ENCODE measurements at places on chromosomes 12 and 14.
A peak's percentile ranks its signal among the peaks of the same experiment; 100 is the strongest.

- no peak for DNase-seq
Measured at GRCh38 chr12:126676434-126676833, 1590.5 kb upstream of the TMEM132C start.

DNA sequence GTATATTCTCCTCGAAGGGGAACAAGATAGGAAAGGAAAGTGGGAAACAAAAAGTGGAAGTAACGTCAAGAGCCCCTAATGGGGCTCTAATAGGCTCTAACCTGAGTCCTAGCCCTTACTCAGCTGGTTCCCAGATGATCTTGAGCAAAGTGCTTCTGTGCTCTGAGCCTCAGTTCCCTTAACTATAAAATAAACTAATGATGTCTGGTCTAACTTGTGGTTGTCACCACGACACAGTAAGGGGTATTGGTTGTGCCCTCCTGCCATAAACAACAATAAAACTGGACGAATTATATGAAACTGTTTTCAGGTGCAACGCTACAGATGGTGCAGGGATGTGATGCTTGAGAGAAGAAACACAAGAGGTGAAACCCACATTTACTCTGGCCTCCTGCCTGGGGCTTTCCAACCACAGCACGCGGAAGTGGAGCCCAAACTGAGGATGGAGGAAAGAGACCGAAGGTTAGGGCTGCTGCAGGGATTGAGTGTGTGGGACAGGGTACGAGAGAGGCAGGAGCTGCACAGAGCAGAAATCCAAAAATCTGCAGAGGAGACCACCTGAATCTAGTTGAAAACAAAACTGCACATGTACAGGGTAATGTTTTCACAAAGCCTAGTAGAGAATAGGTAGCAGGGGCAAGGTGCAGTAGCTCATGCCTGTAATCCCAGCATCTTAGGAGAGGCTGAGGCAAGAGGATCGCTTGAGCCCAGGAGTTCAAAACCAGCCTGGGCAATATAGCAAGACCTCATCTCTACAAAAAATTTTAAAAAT is 45.6 kb upstream of the BCL2L14 start:
- no peak for DNase-seq

DNA sequence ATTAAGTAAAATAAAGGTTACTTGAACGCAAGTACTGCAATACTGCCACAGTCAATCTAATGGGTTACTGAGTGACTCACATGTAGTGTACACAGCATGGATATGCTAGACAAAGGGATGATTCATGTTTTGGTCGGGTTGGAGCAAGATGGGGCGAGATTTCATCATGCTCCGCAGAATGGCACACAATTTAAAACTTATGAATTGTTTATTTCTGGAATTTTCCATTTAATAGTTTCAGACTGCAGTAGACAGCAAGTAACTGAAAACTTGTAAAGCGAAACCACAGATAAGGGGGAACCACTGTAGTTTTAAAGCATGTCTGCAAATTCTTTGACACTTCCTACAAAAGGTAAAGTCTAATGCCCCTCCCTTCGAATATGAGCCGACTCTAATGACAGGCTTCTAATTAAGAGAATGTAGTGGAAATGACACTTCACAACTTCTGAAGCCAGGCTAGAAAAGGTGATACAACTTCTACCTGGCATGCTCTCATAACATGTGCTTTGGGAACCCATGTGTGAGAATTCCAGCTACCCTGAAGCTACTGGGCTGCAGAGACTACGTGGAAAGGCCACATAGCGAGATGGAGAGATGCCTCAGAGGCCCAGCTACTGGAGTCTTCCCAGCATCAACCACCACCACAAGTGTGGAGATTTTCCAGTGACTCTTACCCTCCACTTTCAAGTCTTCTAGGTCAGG is 13.9 kb upstream of the TCP11L2 start:
- DNase-seq: no peak

GRCh38 chr12:31008961-31009840 is 64.5 kb upstream of the DDX11 start:
- DNase-seq: no peak

- no peak for DNase-seq
Measured at GRCh38 chr14:58272588-58273372, 25.6 kb upstream of the ARID4A start.

DNA sequence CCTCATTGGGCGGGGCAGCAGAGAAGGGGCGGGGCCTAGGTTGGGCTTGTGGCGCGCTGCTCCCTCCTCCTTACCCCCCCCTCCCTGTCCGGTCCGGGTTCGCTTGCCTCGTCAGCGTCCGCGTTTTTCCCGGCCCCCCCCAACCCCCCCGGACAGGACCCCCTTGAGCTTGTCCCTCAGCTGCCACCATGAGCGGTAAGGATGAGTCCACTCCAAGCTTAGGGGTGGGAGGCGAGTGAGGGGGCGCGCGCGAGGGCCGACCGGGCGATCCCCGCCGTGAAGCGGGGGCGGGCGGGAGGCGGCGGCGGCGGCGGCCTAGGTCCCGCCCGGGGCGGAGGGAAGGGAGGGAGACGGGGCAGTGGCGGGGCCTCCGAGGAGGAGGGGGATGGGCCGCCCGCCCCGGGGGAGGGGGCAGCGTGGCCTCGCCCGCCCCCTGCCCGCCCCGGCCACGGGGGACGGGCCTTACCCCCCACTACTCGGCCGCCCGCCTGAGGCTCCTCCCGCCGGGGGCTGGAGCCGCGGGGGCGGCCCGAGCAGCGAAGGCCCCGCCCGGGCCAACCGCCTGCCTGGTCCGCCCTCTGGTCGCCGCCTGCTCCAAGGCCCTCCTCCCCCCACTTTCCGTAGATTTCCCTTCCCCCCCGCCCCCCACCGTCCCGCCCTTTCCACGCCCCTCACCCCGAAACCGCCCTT is at the start of gene SP1:
Gene SP1, plus strand, starts transcription at position 73 of the 690 bp plus-strand sequence. Its CDS starts 116 bp downstream, at position 189.
- peak; percentile 79 for DNase-seq

DNA sequence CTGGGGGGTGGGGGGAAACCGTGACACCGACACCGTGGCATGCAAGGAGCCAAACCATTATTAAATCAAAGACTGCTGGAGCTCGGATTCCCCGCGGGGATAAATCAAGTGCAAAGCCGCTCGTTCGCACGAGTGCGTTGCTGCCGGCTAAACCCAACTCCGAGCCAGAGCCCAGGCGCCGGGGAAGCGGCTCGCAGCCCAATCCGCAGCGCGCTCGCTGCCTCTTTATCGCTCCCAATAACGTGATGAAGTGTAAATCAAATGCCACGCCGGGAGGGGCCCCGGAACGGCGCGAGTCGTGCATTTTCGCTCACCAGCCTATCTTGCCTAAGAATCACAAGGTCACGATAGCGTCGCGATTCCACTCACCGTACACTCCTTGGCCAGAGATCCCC is 1.3 kb downstream of the MDGA2 start:
- DNase-seq: peak; percentile 15

- DNase-seq: no peak
Measured at GRCh38 chr12:124884587-124885438, 21.1 kb upstream of the SCARB1 start.

DNA sequence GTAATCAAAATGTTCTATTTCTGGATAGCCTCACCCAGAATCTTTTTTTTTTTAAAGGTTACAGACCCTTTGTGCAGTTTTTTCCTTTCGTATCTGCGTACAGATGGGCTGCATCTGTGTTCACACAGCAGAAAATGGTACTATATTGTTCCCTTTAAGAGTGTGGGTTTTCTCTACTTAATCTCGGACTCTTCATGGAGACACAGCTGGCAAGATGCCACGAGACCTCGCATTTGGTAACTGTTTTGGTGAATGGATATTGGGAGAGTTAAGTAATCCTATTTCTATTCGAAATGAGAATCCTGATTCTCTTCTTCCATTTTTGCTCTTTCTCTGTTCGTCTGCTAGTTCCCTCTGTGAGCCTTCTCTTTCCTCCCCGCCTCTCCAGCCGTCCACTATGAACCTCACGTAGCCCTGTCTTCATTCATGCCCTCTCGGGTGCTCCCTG is 85.7 kb downstream of the SAMD4A start:
- DNase-seq: no peak

- DNase-seq: no peak
Measured at GRCh38 chr14:84208451-84208850, 1321.5 kb upstream of the FLRT2 start.

DNA sequence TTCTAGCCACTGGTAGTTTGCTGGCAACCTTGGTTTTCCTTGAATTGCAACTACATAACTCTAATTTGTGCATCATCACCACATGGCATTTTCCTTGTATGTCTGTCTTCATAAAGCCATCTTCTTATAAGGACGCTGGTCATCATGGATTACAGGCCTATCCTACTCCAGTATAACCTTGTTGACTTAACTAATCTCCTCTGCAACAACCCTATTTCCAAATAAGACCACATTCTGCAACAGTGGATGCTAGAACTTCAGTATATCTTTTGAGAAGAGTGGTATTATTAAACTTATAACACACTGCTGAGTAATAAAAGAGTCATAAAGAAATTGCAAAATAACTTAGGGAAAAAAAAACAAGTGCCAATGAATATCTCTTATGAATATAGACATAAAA is 511.8 kb upstream of the FOXG1 start:
- DNase-seq: no peak

DNA sequence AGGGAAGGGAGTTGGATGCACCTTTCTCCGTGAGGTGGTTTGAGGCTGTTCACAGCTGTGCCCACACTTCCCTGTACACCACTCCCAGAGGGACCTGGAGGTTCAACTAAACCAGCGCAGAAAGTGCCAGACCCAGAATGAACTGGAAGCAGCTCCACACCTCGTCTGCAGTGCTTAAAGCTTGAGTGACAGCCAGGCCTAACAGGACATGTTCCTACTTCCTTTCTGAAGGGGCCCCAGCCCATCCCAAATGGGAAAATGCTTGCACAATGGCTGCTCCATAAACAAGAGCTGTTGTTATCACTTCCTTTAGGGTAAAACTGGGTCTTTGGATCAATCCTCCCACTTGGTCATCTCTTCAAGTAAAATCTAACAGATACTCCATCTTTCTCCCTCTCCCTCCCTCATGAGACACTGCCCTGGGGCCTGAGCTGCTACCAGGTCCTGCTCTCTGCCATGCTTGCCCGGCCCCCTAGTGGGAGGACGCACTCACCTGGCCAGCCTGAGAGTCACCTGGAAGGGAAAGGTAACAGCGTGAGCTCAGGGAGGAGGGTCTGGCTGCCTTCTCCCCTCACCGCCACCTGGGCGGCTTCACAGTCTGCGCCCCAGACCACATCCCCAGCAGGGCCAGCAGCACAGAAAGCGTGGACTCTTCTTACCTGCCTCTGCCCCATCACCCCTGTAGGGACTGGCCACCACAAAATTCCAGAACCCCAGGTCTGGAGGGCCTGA is 33.5 kb downstream of the ISCA2 start:
- DNase-seq: no peak

- no peak for DNase-seq
Measured at GRCh38 chr12:11826574-11826973, 177.1 kb downstream of the ETV6 start.

DNA sequence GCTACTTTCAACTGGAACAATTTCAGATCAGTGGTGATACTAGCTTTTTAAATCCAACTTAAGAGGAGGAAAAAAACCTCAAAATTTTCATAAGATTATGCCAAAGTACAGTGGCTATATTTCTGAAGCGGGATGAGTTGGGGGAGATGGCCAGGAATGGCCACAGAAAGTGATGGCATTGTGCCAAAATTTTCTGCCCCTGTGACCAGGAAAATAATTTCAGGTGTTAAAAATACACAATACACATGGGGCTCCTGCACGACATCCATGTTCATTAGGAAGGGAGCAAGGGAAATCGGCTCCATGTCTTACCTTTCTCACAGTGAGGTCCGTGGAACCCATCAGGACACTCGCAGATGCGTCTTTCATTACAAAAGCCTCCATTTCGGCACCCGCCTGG is 53.7 kb downstream of the WIF1 start:
- no peak for DNase-seq

- DNase-seq: no peak
Measured at GRCh38 chr14:79841433-79841832, 369.9 kb downstream of the DIO2 start.

GRCh38 chr14:49287004-49287403 is 299.2 kb downstream of the RPS29 start:
- DNase-seq: no peak

- DNase-seq: no peak
Measured at GRCh38 chr12:13680916-13681315, 300.5 kb downstream of the GRIN2B start.

DNA sequence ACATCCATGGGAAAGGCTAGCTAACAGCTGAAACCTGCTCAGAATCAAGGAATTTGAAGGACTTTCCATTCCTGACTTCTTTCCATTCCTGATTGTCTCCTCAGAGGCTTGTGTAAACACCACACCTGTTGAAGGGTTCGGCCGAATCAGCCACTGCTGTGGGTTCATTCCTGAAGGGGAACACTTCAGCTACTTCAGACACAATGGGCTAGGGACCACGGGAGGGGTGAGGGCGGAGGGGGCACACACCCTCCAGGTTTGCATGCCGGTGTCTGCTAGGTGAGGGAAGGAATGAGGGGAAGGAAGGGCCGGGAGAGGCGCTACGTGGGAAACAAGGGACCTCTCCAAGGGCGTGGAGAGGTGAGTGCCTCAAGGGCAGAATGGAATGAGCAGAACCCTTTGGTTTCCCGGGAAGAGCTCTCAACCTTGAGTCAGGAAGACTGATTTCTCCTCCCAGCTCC is 1.3 kb downstream of the GPRC5A start:
- DNase-seq: no peak

- DNase-seq: no peak
Measured at GRCh38 chr12:112305951-112306350, 76.3 kb downstream of the HECTD4 start.

- no peak for DNase-seq
Measured at GRCh38 chr14:103630364-103631108, 1.5 kb downstream of the KLC1 start.

DNA sequence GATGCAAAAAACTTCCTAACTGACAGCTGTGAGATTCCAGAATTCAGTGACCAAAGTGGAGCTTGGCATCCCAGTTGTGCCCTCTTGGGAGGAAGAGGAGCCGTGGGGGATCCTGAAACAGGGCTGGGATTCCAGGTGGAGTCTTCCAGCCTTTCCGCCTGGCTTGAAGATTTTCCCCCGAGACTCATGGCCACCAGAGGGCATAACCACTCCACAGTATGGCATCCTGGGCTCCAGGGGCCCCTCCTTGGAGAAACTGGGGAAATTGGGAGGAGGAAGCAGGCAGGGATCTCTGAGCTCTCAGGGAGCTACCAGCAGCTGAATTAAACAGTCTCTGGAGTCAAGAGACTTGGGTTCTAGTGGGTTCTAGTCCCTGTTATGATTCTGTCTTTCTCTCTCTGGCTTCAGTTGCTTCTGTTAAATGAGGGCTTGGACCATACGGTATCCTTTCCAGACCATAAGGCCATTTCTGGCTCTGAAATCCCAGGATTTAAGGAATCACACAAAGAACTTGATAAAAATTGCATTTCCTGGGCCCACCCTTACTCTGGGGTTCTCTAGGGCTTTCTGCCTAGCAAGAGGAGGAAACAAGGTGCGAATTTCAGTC is 2.6 kb upstream of the TAMALIN start:
- DNase-seq: peak; percentile 43

DNA sequence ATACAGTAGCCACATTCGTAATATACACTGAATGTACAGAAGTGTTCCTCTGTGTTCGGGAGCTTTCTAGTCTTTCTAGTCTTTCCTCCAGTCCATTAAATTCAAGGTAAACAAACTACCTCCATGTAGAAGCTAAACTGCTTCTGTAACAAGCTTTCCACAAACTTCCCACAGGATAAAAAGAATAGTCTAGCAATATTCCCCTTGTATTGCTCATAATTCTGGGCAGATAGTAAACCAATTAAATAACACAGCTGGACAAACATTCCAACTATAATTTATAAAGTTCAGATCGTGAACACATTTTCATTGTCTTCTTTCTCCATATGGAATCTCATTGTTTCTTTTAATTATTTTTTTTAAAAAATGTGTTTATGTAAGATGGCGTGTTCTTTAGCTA is 307.2 kb downstream of the AEBP2 start:
- no peak for DNase-seq

GRCh38 chr14:91389150-91389549 is 28.5 kb downstream of the CCDC88C start:
- no peak for DNase-seq

- no peak for DNase-seq
Measured at GRCh38 chr12:38282886-38283285, 33.7 kb upstream of the ALG10B start.

Data from amygdala (tissue), 56 donors.